ENCODE measurements at places on chromosomes 16 and 17. TPM values are rescaled to one million over a fixed set of nuclear protein-coding genes. Genes with fewer than 3 reads are reported as not detected.

The BORCS6 gene
- 12.9 TPM for total RNA-seq

The SPATA2L gene
- total RNA-seq: 8.7 TPM

The GLIS2 gene
- total RNA-seq: 6.9 TPM

The CD300H gene
- not detected for total RNA-seq

The SMIM36 gene
- total RNA-seq: not detected

The MPHOSPH6 gene
- total RNA-seq: 21.0 TPM

The NOTUM gene
- total RNA-seq: not detected

The NETO2 gene
- total RNA-seq: 5.0 TPM

The C16orf96 gene
- not detected for total RNA-seq

The CCL17 gene
- total RNA-seq: not detected

The PRAC1 gene
- not detected for total RNA-seq

All from gastroesophageal sphincter (tissue), 4 donors.